Cardiac fibroblast (primary cell): ENCODE measurements at places on chromosomes 6 and 20.

- no peak for DNase-seq
These were observed 170.3 kb downstream of the KHDC1L start for GRCh38 chr6:73054958-73055357.

- no peak for DNase-seq
These were observed 54.6 kb downstream of the FYN start for GRCh38 chr6:111818539-111819226.

DNA sequence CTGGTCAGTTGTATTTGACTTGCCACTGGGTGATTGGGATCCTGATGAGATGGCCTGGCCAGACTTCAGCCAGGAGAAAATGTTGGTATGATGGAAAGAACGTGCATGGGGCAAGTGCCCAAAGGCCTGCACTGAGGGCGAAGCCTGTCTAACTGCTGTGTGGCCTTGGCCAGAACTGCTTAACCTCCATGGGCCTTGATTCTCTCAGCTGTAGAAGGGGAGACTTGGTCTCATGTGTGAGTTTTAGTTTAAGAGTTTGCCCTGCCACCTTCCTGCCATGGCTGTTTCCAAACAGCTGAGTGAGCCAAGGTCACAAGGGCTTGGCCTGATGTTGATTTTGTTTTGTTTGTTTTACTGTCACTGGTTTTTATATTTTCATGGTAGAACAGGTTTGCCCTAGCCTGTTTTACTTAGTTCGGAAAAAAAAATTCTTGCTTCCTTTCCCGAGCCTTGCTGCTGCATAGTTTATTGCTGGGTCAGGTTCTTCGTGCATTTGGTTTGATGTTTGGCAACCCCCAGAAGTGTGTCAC is 35.3 kb downstream of the DSTN start:
- no peak for DNase-seq

GRCh38 chr6:5294392-5295211 is 33.3 kb downstream of the FARS2 start:
- no peak for DNase-seq

- no peak for DNase-seq
These were observed 134.8 kb upstream of the FOXA2 start for GRCh38 chr20:22719167-22719591.

DNA sequence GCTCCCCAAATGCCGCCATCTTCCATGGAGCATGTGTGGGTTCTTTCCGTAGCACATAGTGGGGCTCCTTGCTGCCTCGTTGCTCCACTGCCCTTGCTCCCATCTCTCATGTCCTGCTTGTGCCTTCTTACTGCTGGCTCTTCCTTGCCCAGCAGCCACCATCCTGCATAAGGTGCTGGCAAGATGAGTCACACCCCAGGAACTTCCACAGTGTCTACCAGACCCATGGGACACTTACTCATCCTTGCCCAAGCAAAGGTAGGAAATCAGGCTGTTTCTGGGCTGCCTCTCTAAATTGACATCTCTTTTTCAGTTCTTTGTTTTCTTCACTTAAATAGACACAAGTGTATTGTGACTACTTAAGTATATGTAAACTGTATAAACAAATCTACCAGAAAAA is 39.4 kb upstream of the RGS17 start:
- peak; percentile 84 for DNase-seq

- no peak for DNase-seq
These were observed 35.6 kb upstream of the ZBP1 start for GRCh38 chr20:57655809-57656155.

DNA sequence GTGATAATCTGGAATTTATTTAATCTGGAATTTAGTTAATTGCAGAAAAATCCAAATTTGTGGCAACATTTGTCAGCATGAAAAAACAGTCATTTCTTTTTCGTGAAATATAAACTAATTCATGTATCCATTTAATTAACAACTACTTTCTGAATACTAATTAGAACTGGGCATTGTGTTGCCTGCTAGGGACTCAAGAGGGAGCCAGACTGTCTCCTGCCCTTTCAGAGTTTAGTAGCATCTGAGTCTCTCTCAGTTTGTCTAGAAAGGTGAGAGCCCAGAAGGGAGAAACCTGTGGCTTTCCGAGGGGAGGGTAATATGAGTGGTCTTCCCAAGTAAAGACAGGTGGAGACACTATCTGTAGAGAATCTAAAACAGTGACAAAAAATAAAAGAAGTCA is 210.9 kb upstream of the HDDC2 start:
- DNase-seq = peak; percentile 11

DNA sequence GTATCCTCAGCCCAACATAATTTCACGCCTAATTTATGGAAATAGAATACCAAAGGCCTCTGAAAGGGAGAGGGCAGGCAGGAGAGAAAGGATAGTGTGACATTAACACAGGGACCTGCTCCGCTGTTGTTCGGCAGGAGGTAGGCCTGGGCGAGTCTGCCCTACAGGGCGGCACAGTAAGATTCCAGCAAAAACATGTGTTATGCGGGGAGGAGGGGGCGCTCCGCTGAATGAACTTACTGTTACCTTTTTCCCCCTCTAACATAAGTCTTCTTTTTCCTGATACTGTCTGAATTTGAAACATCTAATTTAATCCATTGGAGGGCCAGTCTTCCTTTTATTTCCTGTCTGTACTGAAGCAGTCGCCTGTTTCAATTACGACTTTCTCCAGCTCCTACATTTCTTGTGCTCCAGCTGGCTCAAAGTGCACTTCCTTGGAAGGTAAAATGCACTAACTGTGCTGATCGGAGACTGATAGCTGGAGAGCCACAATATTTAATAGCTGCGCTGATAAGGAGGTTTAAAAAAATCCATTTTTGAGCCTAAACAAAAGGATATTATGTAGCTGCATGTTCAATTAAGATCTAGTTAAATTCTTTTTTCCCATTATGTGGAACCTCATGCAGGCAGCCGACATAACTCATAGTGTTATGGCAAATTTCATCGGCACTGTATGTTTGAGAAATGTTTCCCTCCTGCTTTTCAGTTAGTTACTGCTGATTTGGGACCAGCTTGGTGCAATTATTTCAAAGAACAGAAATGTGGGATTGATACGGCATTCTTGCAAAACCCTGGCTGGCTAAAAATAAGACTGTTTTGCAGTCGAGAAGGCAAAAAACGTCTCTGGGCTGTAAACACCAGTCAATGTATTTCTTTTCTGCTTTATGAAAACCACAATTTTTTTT is 193.0 kb downstream of the FOXC1 start:
- DNase-seq = peak; percentile 21

DNA sequence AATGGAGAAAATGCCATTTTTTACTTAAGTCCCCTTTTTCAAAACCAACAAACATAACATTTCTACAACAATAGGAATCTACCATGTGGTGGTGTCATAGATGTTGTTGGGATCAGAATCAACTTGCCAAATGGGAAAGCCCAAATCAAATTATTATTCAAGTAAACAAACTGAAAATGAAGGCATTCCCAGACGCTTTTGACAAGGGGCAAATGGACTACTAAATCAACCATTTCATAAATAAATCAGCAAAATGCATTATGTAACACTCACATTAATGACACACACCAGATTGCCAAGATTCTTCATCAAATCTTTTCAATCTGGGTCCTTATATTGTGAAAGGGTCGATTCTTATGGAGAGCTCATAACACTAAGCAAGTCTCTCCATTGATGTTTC is 375.6 kb downstream of the KIF16B start:
- no peak for DNase-seq

- DNase-seq = no peak
These were observed 584.7 kb upstream of the SLC35B3 start for GRCh38 chr6:9020001-9020400.

DNA sequence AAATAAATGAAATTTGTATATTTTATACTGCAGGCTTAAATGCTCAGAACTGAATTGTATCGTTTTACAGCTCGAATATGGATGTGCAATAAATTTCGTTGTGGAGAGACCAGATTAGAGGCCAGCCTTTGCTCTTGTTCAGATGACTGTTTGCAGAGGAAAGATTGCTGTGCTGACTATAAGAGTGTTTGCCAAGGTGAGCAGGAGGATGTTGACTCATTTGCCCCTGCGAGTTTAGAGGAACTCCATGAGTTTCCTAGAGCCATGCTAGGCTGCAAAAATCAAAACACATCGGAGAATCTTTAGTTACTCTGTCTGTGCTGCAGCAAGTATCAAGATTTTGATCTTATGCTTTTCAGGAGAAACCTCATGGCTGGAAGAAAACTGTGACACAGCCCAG is 15.4 kb downstream of the ENPP3 start:
- no peak for DNase-seq

DNA sequence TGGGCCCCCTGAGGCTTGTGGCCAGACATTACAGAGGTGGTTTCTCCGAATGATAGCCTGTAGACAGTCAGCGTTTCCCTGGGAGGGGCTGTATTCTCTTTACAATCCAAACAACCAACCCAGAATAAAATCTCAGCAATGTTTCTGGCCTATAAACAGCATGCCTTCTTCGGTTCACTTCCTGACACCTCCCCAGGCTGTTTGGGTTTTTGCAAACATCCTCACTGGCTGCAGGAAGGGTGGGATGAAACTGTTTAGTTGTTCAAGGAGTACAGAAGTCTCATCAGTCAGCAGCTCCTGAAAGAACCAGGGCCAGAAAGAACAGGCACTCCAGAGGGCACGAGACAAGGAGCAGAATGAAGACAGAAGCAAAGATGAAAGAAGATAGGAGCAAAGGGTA is 350.0 kb downstream of the QKI start:
- no peak for DNase-seq

DNA sequence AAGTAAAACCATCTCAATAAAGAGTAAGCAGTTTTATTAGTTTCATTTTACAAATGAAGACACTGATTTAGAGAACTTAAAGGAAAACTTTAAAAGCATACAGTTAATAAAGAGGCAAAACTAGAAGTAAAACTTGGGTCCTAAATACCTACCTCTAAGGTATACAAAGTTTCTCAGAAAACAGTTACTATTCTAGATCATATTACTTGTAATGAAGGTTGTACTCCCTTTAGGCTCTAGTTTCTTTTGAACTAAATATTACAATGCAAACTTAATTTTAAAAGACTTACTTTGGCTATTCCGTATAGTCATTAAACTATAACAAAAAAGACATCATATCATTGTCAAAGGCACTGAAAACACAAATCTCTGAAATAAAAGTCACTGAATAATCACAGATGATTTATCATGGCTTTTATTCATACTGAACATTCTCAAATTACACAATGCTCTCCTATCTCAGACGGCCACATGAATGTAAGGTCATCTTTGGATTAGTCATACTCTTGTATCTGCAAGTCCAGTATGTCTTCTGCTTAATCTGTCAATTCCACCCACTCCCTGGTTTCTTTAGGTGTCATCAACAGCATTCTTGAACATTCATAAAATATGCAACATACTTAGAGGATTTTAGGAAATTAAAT is 361.6 kb upstream of the RUNX2 start:
- peak; percentile 68 for DNase-seq

DNA sequence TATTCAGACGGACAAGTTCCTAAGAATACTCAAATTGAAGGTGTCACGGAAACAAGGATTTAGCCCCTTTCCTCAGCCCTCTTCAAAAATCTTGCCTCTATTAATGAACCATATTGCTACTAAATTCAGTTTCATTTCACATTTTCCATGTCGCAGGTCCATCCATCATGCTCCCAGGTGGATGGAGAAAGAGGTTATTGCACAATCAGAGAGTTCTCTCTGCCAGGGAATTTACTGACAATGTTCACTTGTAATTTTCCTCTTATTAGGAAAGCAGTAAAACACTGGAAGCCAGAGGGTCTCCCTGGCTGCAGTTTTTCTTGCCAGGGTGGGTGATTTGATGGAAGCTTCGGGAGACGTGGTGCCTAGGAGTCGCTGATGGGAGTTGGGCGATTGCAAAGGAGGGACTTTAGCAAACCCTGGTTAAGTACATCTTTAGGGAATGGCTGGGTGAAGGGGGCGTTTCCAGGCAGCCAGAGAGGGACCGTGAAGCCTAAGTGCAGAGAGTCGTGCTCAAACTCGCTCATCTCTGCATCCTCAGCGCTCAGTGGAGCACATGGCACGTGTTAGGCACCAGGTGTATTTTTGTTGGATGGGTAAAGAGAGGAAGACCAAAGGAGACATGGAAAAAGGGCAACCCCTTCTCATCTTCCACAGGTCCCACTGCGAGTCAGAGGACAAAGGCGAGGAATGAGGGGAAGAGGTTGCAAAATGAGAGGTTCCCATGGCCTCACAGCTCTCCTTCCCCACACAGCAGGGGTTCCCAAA is 321.9 kb upstream of the CDH4 start:
- DNase-seq = no peak

DNA sequence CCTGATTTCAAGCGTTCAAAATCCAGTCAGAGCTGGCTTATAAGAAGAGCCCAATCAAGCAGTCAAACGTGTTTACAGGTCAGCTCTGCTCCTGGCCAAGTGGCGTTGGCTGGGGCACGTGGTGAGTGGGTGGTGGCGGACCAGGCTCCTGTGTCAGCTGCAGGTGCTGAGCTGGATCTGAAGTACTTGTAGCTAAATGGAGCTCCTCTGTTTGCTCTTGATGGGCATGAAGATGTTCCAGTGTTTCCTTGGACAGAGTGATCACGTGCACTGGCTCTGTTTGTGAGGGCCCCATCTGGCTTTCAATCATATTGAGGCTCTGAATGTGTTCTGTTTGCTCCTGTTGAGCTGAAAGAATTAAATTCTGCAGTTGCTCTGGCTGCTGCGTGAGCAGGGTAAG is 10.2 kb upstream of the MICAL1 start:
- no peak for DNase-seq

DNA sequence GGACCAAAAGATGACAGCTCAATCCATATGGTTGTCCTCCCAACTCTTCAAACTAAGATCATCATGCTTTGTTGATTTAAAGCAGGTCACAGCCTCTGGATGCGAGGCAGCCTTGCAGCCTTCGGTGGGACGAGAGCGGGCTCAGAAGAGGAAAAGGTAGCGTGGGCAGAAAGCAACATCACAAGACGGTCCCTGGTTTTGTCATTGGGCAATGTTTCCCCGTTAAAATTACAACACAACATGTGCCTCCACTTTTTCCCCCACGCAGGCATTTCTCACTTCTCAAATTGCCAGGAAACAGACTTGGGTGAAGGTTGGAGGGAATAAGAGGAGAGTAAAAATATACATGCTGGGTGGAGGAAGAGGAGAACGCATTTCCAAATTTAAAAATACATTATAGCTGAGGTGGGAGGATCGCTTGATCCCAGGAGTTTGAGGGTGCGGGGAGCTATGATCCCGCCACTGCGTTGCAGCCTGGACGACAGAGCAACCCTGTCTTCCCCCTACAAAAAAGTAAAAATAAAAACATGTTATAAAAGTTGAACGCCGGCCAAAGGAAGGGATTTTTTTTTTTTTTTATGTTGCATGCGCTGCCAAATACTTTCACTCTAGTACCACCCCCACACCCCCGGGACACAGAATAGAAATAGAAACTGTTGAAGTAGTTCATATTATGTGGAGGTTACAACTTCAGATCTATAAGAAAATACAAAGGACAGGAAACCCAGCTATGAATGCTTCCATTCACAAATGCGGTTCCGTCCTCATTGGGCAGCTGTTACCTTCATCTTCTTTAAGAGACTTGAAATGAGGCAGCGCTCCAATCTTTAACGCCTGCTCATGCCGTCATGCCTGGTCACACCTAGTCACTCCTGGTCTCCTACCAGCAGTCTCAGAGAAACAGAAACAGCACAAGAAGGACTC is 13.9 kb upstream of the NAA20 start:
- DNase-seq = peak; percentile 76
